ENCODE measurements at places on chromosomes 5 and 9.

DNA sequence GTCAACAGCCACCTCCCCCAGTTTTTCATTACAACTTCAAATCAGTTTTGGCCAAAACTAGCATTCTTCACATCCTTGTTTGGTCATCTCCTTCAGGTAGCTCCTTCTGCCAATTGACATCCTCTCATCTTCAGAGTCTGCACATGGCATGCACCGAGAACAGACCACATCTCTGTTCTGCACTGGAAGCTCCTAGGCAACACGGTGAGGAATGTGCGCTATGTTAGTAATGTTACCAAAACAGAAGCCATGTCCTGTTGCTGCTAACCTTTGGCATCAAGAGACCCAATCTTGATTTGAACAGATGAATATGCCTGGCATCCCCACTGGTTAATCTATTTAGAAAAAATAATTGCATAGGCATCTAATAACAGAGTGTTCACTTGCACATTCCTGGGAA, 5.1 kb upstream of the HK3 start:
- DNase-seq: no peak

- no peak for DNase-seq
Measured at GRCh38 chr5:1681955-1682354, 117.7 kb downstream of the MRPL36 start.

DNA sequence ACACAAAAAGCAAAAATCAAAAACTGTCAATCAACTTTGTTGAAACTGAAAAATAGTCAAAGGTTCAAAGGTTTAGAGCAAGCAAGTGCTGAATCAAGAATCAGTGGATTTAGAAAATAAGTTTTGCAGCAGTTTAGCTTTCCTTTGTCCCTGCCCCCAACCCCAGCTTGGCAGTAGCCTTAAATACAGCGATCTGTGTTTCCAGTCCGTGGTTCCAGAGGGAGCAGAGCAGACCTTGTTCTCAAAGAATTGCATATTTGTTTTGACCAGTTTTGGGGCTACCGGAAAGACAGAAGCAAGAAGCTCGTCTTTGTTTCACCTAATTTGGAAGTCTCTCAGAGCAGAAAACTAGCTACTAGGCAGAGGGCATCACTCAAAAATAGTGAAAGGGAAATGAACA, 57.2 kb upstream of the PRDM9 start:
- no peak for DNase-seq

GRCh38 chr9:71944754-71945375, 33.4 kb downstream of the C9orf85 start:
- DNase-seq: no peak

DNA sequence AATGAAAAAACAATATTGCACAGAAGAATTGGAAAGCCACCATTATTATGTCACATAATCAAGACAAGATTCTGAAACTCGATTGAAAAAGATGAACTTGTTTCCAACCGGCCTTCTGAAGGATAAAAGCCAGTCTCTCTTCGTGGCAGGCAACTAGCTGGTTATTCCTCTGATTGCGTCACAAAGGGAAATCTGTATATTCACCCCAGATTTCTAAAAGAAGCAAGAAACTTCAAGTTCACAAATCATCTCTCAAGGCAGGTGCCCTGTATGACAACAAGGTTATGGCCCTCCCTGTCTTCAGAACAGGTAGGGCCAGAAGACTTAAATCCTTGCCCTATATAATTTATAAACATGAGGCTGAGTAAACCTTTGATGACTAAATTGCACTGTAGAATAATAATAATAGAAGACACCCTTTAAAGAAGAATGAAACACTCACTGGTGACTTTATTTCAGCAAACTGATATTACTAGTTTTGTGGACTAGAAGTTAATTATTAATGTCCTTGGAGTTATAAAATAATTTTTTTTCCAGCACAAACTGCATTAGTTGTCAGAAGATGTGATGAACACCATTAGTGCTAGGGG, 2.9 kb upstream of the KLF4 start:
- no peak for DNase-seq

DNA sequence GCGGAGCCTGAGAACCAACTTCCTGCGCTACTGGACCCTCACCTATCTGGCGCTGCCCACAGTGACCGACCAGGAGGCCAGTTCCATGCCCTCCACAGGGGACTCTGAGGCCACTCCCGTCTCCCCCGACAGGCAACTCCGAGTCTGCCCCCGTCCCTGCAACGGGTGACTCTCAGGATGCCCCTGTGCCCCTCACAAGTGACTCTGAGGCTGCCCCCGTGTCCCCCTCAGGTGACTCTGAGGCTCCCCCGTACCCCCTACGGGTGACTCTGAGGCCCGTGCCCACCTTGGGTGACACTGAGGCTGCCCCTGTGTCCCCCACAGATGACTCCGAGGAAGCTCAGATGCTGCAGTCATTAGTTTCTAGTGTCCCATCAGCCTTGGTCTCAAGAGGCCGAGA, 25.1 kb downstream of the CEL start:
- no peak for DNase-seq

GRCh38 chr5:73008831-73009230, 53.0 kb downstream of the FCHO2 start:
- DNase-seq: no peak

GRCh38 chr5:149433524-149434131, 54.5 kb upstream of the IL17B start:
- no peak for DNase-seq

- DNase-seq: no peak
Measured at GRCh38 chr9:3981897-3982296, 318.0 kb downstream of the GLIS3 start.

DNA sequence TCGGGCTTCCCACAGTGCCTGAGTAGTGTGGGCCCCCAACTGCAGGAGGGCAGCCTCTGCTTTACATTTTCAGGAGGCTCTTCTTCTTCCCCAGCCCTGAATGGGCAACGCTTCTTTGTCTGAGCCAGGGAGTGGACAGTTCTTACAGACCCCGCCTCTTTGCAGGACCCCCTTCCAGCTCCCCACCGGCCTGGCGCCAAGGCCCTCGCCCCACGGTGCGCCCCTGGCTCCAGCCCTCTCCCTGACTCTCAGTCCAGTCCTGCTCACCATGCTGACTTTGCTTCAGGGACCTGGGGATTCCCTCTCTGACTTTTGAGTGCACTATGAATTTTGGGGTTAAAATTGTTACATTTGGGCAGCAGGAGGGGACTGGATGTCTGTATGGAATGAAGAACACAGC, 123.8 kb downstream of the HSD17B3 start:
- DNase-seq: no peak

GRCh38 chr9:33341182-33341581, 50.9 kb downstream of the NFX1 start:
- DNase-seq: no peak

DNA sequence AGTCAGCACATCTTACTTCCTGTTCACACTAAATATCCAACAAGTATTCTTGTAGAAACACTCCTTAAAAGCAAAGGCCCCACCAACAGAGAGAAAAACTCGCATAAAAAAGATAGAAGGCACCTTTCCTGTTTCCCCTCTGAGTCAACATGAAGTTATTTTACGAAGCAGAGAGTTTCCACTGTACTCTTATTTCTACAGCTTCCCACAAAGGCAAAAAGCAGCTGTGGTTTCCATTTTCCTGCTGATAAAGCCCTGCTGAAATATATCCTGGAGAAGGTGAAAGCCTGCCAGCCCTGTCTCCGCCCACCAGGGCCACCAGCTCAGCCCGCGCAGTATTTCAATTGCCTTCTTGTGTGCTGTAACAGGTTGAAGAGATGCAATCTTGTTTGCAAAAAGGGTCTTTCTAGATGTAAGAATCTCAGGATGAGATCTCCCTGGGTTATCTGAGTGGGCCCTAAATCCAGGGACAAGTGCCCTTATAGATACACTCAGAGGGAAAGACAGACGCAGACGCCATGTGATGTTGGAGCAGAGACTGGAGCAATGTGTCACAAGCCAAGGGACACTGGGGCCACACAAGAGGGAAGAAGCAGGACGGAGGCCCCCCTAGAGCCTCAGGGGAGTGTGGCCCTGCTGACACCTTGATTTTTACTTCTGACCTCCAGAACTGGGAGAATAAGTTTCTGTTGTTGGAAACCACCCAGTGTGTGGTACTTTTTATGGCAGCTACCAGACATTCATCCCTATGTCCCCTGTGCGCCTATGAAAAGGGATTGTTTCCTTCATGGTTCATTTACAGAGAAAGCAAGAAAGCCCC, 19.9 kb downstream of the SEMA4D start:
- DNase-seq: no peak

DNA sequence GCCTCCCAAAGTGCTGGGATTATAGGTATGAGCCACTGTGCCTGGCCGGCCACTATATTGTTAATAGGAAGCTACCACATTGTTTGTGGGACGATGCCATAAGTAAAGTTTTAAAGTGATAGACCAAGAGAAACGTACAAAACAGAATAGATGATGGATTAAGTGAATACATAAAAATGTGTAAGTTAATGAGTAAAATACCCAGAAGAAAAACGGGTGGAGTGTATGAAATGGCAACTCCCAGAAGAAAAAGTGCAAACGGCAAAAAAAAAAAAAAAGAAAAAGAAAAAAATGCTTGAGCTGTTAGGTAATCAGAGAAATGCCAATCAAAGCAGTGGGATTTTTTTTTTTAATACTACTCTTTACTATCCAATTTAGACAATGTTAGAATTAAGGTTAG, 246.0 kb downstream of the PDZD2 start:
- no peak for DNase-seq

DNA sequence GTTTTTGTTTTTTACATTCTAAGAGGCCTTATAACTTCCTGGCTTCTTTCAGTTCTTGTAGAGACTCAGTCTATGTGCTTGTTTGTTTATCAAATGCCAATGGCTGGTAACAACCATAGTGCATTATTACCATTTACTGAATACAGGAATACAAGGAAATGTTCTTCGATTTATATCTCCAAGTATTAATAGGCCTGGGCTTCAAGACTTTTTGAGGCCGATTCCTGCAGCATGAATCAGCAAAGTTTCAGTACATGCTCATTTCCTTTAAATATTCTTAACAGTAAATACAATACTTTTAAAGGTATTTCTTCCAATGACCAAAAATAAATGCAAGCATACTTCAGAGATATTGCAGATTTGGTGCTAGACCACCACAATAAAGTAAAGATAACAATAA, 535.3 kb downstream of the EFNA5 start:
- DNase-seq: no peak

GRCh38 chr5:32462618-32463017, 18.1 kb upstream of the ZFR start:
- no peak for DNase-seq

GRCh38 chr9:73149371-73150067, 2.1 kb upstream of the ANXA1 start:
- DNase-seq: no peak

GRCh38 chr5:173720953-173721600, 104.6 kb upstream of the BOD1 start:
- no peak for DNase-seq

DNA sequence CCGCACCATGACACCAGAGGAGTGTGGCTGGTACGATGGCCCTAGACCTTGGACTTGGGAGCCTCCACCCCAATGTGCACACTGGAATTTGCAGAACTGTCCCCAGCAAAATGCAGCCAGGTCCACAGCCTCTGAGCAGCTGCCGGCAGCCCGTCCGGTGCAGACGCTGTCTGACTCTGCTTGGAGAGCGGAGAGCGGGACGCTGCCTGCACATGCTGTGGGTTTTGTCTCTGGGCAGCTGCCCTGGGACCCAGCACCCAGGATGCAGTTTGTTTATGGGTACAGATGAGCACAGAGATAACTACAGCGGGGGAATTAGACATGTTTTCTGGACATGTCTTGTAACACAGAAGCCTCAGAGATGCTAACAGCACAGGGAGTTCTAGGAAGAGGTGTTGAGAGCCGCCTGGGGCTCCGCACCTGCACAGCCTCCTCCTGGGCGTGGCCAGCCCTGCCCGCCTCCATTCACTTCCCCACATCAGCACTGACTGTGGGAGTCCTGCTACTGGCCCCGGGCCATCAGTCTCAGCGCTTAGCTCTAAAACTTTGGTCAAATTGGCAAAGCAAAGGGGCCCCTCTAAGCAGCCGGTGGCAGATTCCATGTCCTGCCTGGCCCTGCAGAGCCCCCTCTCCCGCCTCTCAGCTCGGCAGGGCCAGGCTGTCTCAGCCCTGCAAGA, 159.6 kb downstream of the IRX2 start:
- DNase-seq: no peak

- DNase-seq: no peak
Measured at GRCh38 chr5:139984816-139985215, 58.3 kb downstream of the NRG2 start.

DNA sequence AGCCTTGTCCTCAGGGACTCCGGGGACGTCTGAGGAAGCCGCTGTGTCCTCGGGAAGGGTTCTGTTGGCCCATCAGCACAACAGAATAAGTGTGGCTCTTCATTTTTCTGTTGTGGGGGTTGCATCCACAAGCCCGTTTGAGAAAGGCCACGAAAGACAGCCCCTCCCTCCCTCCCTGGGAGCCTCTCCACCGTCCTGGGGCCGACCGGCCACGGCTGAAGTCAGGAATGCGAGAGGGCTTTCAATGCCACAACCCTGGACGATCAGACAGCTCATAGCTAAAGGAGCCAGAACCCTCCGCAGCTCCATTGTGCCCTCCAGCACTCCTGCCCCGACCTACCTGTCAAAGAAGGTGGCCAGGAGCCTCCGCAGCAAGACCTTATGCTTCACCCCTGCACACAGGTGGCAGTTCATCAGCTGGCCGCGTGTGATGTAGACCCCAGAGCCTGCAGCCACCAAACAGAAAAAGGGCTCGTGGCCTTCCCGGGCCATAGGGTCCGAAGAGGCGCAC, 52.4 kb upstream of the UBAC1 start:
- no peak for DNase-seq

GRCh38 chr9:135971111-135971766, 10.1 kb upstream of the UBAC1 start:
- no peak for DNase-seq

DNA sequence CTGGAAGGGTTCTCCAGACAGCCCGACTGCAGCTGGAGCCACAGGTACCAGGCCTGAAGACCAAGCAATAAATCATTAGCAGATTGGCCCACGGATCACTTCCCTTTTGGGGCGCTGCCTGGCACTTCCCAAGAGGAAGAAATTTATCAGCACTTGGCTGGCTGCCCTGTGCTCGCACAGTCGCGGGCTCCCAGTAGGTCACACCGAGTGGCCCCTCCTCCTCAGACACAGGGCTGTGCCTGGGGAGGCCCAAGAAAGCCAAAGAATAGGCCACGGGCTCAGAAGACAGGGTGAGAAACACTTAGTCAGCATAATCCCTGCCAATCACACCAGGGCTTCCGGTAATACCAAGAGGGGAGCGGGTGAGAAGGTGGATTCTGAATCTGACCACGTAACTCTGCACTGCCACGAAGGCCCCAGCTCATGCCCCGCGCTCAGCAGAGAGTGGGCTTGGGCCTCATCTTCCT, 115.7 kb upstream of the MSX2 start:
- no peak for DNase-seq

DNA sequence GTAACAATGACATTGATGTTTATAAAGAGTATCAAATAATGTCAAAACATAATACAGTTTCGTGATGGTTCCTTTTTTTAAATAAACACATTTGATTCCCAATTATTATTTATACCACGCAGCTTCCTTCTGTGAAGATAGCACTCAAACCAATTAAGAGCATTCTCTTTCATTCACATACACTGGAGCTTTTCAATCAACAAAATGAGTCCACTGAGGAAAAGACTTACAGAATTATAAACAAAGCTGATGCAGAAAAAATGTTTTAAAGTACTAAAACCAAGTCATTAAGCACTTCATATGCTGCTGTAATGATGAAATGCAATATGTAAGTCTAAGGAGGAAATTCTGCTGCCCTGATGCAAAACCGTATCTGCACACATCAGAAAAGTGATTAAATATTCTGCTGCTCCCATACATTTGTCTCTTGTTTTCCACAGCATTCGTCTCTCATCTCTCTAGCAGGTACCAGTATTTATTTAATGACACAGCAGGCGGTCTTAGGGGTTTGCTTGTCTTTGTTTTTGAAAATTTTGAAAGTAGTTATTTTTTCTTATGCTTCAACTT, 147.1 kb downstream of the CDH10 start:
- DNase-seq: no peak

- DNase-seq: no peak
Measured at GRCh38 chr5:130601-131131, 38.7 kb downstream of the PLEKHG4B start.
